Left renal pelvis (tissue), 4 donors: ENCODE measurements at places on chromosomes 12 and 14. TPM values are rescaled to one million over a fixed set of nuclear protein-coding genes. Genes with fewer than 3 reads are reported as not detected.

GRCh38 chr14:57317248-57317833, 48.6 kb downstream of the AP5M1 start:
- DNase-seq = peak; percentile 59

DNA sequence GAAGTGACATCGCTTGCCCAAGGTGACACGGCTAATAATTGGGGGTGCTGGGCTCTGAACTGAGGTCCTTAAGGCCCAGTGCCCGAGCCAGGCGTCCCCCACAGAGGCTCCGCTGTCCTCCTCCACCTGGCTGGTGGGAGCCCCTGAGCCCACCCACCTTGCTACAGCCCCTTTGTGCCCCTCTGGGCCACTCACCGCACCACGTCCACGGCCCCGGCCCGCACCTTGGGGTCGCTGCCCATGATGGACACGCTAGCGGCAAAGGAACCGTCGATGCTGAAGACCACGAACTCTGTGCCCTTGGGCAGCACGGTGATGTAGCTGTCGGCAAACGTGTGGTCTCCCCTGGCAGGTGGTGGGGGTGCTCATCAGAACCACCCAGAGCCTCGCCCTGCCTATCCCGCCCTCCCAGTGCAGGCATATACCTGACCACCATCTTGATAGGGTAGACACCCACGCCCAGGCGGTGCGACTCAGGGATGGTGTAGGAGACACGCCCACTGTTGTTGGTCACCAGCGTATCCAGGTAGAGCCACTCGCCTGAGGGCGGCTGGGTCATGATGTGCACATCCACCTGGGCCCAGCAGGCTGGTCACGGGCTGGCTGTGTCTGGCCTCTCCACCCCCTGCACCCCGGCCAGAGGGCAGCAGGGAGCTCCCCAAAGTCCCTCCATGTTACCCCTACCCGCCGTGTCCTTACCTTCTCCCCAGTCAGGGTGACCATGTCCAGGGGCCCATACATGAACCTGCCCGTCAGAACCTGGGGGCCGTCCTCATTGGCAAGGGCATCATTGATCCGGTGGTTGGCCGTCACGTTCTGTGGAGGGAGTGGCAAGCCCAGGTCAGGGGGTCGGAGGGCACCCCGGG, 6.8 kb downstream of the ARL6IP4 start:
- no peak for DNase-seq

Gene MYF6
- 0.10 TPM for polyA plus RNA-seq

GRCh38 chr12:65875640-65876071, 51.4 kb downstream of the HMGA2 start:
- DNase-seq = no peak

Gene TAS2R13
- polyA plus RNA-seq = 0.14 TPM

GRCh38 chr12:94149781-94150239, 1.4 kb downstream of the PLXNC1 start:
- DNase-seq = no peak

Gene KRT82
- polyA plus RNA-seq = not detected

DNA sequence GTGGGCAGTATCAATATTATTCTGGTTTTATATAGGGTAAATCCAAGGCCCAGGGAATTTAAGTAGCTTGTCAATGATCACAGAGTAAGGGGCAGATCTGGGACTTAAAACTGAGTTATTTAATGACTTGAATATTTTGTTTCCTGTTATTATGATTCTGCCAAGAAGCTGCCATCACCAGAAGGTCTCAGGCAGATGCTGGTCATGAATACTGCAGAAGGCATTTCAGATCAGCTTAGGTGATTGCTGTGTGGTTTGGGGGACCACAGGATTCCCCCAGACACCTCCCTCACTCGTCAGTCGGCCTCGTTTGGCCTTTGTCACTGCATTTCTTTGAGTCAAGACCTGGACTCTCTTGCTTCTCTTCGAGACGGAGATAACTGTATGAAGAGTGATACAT, 47.7 kb upstream of the EVL start:
- DNase-seq = no peak

Gene EFS
- 53.3 TPM for polyA plus RNA-seq

Gene SLCO1B1
- polyA plus RNA-seq = not detected

DNA sequence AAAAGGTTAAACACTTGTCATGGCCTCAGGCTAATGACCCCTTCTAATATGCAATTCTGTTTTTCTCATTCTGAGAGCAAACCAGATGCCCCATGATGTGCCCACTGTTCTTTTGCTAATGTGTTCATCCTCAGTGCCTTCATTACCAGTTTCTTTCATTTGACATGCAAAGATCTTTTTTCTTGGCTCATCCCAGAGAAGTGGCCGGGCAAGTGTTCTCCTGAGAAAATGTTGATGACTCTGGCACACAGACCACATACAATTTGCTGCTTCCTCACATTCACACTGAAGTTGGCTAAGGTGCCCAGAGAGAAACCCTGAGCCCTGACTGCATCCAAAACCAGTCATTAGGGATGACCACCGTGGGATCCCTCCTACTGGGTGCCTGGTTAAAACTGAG, 833.3 kb downstream of the DIO2 start:
- DNase-seq = no peak

GRCh38 chr12:66746489-66747201, 67.8 kb upstream of the GRIP1 start:
- DNase-seq = no peak

Gene ASCL1
- 0.07 TPM for polyA plus RNA-seq

- no peak for DNase-seq
Measured at GRCh38 chr12:120000556-120000955, 11.5 kb downstream of the BICDL1 start.

Gene BAG5
- polyA plus RNA-seq = 29.6 TPM

Gene KRT78
- not detected for polyA plus RNA-seq
